Breast epithelium (tissue), 4 donors: ENCODE measurements at places on chromosomes 4 and X.

GRCh38 chr4:158811704-158812103 is 42.9 kb downstream of the FNIP2 start:
- DNase-seq: no peak

GRCh38 chr4:7506119-7506518 is 71.4 kb upstream of the PSAPL1 start:
- no peak for DNase-seq

GRCh38 chrX:119647552-119648420 is 41.6 kb upstream of the NKRF start:
- no peak for DNase-seq

DNA sequence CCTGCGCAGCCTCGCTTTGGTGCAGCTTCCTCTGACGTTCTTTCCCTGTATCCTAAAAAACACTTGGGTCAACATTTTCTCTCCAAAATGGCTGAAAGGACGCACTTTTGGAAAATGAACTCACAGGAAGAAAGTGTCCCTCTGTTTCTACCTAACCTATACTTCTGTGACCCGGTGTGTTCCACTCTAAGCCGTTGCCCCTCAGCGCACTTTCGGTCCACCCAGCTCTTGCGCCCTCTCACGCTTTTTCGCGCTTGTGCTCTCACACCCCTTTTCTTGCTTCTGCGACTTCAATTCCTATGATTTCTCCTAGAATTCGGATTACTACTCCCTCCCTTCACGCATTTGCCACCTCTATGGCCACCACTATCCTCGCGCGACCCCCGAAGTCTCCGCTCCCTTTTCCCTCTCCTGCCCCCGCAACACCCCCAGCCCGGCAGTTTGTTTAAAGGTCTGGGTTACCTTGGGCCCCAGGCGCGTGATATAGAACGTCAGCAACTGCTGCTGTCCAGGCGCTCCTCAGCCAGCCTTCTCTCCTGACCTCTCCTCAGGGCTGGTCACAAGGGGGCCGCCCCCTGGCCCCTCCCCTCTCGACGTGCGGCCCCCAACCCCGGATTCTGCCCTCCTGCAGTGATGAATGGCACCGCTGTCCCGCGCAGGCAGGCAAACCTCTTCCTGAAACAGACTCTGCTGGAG is at the start of gene USP51:
Gene USP51, minus strand, starts transcription at position 535 of the 696 bp plus-strand sequence. CDS start 909 bp downstream, outside the sequence.
- peak; percentile 42 for DNase-seq

DNA sequence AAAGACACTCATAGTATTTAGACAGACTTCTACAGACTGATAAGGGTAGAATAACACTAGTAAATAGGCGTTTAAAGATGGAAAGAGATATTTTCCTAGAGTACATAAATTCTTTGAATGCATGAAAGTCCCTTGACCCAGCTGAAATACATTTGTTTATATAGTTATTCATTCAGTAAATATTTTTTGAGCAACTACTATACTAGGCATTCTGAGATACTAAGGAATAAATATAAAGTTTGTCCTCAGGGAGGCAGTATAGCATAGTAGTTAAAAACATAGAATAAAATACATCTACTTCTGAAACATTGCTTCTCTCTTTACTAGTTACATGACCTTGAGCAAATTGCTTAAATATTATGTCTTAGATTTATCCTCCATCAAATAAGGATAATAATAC is 27.4 kb downstream of the HMGN5 start:
- no peak for DNase-seq

- no peak for DNase-seq
Measured at GRCh38 chr4:176805155-176805554, 12.4 kb upstream of the VEGFC start.

- DNase-seq: no peak
Measured at GRCh38 chrX:9163214-9163709, 129.3 kb upstream of the FAM9B start.

DNA sequence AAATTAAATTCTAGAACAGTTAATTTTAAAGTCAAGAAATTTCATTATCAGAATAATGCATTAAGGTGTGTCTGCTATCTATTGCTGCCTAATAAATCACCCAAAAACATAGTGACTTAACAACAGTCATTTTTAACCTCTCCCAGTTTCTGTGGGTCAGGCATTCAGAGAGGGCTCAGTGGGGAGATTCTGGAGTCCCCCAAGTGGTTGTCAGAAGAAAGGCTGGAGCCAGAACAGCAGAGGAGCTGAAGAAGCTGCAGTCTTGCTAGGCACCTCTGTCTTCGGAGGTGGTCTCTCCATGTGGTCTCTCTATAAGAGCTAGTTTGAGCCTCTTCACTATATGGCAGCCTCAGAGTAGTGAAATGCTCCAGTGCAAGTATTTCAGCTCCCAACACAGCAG is 9.3 kb upstream of the HOPX start:
- no peak for DNase-seq

GRCh38 chr4:165440415-165441158 is 61.8 kb downstream of the CPE start:
- peak; percentile 26 for DNase-seq

- DNase-seq: no peak
Measured at GRCh38 chrX:15750611-15751154, 12.6 kb downstream of the CA5B start.

DNA sequence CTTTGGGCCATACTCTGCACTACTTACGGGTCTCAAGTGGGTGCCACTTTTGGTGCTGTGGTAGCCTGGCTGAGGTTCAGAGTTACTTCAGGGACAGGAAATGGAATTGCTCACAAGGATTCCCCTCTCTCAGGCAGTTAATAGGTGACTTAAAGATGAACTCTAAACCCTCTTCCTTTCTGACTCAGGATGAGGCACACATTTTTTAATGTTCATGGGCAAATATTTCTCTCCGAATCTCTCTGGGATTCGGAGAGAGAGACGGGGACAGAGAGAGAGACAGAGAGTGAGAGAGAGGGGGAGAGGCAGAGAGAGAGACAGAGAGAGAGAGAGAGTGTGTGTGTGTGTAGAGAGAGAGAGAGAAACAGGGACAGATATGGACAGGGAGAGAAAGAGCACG is 79.8 kb downstream of the NYX start:
- no peak for DNase-seq
